NCI-H2081 (cell line): ENCODE measurements at places on chromosomes 11 and 22.

GRCh38 chr11:70660059-70660888 is 261.9 kb downstream of the CTTN start:
- DNase-seq = no peak

DNA sequence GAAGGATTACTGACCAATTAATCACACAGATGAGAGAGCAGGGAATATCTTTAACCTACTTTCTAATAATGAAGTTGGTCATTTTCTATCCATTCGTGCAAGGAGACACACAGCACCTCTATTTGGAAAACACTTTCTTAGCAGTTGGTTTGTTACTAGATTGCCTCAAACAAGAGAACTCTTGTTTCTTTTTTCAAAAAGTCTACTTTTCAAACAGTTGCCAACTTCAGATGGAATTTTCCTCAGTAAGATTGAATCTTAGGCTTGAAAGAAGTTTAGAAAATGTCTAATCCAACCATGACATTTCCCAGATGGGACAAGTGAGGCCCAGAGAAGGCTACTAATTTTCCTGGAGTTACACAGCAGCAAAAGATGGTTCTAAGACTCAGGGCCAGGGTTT is 42.4 kb upstream of the SMTN start:
- no peak for DNase-seq

- no peak for DNase-seq
Measured at GRCh38 chr11:35583843-35584242, 34.4 kb upstream of the FJX1 start.

DNA sequence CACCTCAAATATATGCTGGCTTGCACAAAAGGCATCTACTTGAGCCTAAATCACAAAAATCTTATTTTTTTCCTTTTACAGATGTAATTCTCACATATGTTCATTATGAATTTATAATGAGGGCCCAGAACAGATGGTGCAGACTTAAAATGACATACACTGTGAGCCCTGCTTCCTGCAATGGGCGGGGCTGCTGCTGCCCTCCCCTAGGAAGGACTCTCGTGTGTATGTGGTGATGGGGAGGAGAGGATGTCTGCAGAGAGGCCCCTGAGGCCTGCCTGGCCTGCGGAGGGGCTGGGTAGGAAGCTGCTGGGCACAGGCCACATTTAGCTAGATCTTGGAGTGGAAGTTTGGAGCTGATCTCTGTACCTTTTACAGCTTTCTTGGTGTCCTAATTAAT is 233.4 kb upstream of the KIRREL3 start:
- no peak for DNase-seq

GRCh38 chr11:86681483-86681756 is 9.0 kb upstream of the ME3 start:
- DNase-seq = no peak

- no peak for DNase-seq
Measured at GRCh38 chr22:46027211-46028105, 50.5 kb upstream of the WNT7B start.
